ENCODE measurements at places on chromosomes 16 and 17.

DNA sequence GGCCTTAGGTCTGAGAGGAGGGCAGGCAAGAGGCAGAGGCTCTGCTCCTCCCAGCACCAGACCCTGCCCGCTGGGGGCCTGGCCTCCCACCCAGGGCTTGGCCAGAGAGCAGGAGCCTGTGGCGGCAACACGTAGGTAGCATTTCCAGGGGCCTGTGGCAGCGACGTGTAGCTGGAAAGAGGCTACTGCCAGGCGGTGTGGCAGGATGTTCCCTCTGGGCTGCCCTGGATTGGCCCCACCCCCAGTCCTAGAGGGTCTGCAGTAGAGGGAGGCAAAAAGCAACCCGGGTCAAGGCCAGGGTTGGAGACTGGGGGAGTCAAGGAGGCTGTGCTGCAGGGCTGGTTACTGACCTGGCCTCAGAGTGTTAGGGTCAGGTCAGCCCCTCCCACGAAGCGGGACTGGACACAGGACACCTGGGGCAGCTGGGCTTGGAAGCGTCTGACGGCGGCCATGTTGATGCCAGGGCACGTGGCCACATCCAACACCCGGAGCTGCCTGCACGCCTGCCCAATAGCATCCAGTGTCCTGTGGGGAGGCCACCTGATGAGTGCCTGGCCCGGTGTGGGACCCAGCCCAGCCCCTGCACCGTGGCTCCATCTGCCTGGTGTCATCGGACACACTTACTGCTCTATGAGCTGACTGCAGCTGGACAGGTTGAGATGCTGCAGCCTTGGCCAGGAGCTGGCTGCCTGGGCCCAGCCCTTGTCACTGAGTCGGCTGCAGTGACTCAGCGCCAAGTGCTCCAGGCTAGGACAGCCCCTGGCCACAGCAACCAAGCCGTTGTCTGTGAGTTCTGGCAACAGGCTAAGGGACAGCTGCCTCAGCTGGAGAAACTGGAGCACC is 8.5 kb downstream of the ELMO3 start:
- no peak for DNase-seq

GRCh38 chr17:48244121-48244711 is 136.7 kb downstream of the SNX11 start:
- no peak for DNase-seq

DNA sequence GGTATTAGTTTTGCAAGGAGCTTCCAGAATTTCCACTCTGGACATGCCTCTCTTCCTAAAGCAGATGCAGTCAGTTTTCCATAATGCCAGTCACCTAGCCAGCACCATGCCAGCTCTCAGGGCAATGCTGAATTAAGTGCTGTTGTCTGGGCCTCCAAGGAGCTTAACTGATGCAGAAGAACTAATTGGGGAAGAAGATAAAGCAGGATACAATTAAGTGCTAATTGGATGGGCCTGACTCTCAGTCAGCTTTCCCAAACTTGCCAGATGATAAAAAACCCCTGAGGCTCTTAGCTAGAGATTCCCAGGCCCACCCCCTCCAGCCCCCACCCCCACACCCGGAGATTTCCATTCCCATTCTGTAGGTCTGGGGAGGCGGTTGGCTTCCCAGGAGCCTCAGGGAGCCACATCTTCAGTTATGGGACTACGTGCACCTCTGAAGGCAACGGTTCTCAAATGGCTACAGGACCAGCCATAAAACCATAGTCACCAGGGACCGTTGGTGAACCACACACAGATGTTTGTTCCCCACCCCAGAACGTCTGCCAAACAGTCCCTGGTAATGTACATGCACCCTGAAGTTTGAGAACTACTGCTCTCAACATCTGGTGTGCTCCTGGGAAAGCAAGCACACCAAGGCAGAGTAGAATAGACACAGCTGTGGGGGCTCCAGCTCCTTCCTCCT is 499.1 kb upstream of the CDH5 start:
- no peak for DNase-seq

GRCh38 chr16:4832698-4833343 is 14.3 kb downstream of the GLYR1 start:
- DNase-seq = no peak

DNA sequence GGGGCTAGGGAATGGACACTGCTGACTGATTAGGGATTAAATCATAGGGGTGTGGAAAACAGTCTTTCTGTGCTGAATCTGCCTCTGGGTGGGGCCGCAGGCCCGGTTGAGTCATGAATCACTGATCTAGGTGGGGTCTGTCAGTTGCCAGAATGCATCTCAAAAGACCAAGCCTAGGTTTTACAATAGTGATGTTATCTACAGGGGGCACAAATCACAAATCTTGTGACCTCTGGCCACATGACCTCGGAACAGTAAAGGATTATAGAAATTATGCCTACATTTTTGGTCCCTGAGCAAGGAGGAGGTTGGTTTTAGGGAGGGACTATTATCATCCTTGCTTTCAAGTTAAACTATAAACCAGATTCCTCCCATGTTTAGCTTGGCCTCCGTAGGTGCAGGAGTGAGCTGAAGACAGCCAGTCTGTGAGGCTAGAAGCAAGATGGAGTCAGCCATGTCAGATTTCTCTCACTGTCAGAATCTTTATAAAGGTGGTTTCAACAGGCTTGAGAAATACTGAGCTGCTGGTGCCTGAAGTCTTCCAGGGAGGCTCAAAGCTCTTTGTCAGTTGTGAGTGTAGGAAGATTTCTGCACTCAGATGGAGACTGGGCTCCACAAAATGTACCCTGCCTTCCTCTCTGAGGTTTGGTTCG is 12.9 kb downstream of the GNGT2 start:
- no peak for DNase-seq
